Activated CD4-positive, alpha-beta memory T cell treated with anti-CD3 and anti-CD28 coated beads for 36 hours (primary cell): ENCODE measurements at places on chromosomes 13 and 19. TPM values are rescaled to one million over a fixed set of nuclear protein-coding genes. Genes with fewer than 3 reads are reported as not detected.

ATP4A gene
- total RNA-seq = not detected

ZNF99 gene
- total RNA-seq = not detected

WDR88 gene
- not detected for total RNA-seq

ZNF443 gene
- total RNA-seq = 5.1 TPM

F10 gene
- total RNA-seq = not detected

C5AR2 gene
- total RNA-seq = 0.05 TPM

C13orf46 gene
- 1.8 TPM for total RNA-seq

ZNF497 gene
- 0.31 TPM for total RNA-seq

CEP89 gene
- 15.6 TPM for total RNA-seq

ICAM5 gene
- 1.3 TPM for total RNA-seq

KRTDAP gene
- total RNA-seq = not detected
